ENCODE measurements at places on chromosomes 4 and X.

DNA sequence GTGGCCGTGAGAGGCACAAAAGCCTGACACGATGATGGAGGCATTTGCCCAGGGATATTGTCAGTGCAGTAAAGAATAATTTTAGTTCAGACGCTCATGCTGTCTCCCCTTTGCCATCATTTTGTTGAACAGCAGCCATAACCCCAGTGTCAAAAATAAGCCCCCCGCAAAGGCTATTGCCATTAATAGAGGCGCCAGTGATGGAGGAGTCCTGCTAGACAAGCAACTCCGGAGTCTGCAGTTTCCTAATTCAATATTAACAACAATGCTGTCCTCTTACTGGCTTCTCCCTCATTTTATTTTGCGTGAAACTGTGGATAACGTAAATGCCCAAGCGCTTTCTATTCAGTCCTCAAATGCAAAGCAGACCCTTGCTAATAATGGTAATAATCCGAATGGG is 603 bp upstream of the SMS start:
- no peak for DNase-seq

DNA sequence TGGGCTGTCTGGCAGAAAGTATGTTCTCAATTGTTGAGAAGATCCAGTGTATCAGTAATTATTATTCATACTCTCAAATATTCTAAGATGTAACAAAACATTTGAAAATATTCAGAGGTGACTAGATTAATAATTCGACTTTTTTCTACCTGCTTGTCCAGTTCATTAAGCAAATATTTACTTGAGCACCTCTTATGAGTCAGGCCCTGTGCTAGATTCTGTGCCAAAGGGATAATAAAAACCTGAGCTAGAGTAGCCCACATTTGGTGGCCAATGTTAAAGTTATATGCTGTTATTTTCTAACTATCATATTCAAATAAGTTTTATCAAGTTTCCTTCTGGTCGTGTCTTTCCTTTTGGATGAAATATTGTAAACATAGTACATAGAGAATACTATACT is 58.5 kb downstream of the ARHGAP10 start:
- DNase-seq = no peak

GRCh38 chr4:154030746-154031145 is 241.9 kb upstream of the SFRP2 start:
- no peak for DNase-seq

- DNase-seq = no peak
Observed at GRCh38 chr4:7657545-7658297, 223.0 kb upstream of the PSAPL1 start.

- DNase-seq = no peak
Observed at GRCh38 chrX:118560489-118560888, 64.9 kb downstream of the DOCK11 start.

- DNase-seq = no peak
Observed at GRCh38 chrX:19555236-19555635, 39.9 kb upstream of the MAP3K15 start.

- no peak for DNase-seq
Observed at GRCh38 chr4:155001251-155001650, 207.2 kb upstream of the NPY2R start.

All from activated effector memory CD4-positive, alpha-beta T cell treated with anti-CD3 and anti-CD28 coated beads, Interleukin-2, amount 50 U/mL, for 16 hours (primary cell).